Stimulated activated CD8-positive, alpha-beta memory T cell treated with anti-CD3 and anti-CD28 coated beads, Interleukin-4, amount 100 ng/mL, for 1 hour (primary cell): ENCODE measurements at places on chromosomes 4 and X.

DNA sequence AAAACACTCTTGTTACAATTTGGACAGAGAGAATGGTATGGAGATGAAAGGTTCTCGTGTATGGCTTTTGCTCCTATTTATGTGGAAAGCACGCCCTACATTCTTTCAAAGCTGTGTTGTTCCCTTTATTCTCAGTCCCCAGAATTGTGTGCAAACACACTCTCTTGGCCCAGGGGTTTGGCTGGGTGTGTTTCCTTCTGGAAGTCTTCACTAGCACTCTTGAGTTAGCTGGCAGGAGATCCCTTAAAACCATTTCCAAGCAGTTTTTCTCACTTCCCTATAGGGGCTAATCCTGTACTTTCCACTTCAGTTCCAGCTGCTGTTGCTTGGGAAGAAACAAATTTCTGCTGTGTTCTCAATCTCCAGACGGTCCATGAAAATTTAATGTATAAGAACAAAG is 35.1 kb downstream of the FHL1 start:
- DNase-seq = no peak

- DNase-seq = no peak
Measured at GRCh38 chr4:118112117-118113046, 78.1 kb downstream of the NDST3 start.

DNA sequence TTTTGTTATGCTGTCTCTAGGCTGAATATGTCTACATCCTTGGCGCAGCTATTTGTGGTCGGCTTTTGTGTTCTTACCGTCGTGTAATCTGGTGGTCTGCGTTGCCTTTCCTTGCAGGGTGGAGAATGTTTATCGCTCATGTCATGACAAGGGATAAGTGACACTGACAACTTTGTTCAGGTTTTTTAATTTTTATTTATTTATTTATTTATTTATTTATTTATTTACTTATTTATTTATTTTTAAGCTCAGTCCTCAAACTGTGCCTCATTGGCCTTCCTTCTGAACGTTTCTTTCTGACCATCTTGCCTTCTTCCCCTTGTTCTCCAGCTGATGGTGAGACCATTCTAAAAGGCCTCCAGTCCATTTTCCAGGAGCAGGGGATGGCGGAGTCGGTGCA is 26.4 kb downstream of the SMS start:
- no peak for DNase-seq

DNA sequence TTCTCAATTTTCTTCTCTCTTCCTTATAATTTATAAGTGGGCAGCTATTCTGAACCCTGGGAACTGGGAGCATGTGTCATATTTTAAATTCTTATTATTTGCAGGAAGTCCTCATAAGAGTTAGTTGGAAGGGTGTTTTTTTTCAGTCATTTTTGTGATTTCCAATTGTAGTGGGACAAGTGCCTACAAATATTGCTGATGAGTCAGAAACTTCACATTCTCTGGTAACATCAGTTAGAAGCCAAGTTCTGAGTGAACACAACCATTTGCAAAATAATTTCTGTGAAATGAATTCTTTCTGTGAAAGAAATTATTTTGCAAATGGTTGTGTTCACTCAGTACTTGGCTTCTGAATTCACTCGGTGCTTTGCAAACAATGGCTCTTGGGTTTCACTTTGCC is 20.8 kb upstream of the NWD2 start:
- no peak for DNase-seq

DNA sequence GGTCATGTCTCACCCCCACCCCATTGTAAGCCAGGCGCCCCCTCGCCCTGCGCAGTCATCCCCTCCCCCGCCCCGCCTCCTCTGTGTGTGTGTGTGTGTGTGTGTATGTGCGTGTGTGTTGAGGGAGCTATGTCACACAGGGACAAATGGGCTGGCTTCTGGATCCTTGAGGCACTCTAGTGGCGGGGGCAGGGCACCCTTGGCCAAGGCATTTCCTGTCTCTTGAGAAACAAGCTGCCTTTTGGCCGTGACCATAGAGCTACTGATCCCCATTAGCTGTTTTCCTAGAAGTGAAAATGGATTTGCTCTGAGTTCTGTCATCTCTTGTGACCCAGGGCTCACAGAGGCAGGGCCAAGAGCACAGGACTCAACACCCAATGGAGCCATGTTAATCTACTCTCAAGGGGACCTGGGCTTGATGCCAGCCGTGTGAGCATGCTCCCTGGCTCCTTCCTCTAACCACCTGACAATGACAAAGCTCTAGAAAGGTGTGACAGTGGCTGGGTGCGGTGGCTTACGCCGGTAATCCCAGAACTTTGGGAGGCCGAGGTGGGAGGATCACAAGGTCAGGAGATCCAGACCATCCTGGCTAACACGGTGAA is 162.5 kb upstream of the BCOR start:
- DNase-seq = no peak

- no peak for DNase-seq
Measured at GRCh38 chr4:2626231-2626630, 89.8 kb downstream of the FAM193A start.

GRCh38 chrX:56468441-56468840 is 95.0 kb upstream of the UBQLN2 start:
- DNase-seq = no peak

DNA sequence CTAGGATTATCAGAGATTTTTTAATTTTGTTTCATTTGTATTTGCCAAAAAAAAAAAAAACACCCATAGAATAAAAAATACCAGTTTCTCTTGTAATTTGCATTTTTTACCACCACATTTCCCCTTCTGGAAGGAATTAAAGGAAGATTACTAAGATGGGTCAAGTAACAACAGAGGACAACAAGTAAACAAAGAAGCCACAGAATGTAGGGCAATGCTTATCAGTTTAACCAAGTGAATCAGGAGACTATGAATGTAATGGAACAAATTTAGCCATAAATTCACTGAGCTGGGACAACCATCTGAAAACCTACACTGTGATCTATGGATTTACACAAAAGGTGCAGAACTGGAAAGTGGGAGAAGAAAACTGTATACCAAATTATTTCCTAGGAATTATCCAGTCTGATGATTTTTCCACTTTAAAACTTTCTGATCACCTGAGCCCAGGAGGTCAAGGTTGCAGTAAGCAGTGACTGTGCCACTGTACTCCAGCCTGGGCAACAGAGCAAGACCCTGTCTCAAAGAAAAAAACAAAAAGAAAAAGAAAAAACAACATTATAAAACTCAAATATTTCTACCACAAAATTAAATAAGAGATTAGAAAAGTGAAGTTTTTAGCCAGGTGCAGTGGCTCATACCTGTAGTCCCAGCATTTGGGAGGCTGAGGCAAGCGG is 32.4 kb downstream of the LRBA start:
- DNase-seq = no peak

DNA sequence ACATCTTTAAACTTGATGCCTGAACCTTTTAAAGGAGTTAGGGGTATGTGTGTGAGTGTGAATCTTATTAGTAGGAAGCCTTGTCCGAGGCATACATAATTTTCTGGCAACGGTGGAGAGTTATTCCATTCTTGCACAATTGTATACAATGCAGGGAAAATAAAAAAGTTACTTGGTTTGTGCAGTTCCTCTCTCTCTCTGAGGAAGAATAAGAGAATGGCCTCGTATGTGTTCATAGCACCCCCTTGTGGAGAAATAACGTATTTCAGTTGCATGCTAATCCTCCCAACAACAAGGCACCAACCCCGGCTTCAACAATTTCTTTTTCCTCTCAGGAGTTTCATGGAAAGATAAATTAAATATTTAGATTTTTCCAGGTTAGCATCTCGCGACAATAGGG is 33.7 kb upstream of the FGF13 start:
- DNase-seq = no peak

DNA sequence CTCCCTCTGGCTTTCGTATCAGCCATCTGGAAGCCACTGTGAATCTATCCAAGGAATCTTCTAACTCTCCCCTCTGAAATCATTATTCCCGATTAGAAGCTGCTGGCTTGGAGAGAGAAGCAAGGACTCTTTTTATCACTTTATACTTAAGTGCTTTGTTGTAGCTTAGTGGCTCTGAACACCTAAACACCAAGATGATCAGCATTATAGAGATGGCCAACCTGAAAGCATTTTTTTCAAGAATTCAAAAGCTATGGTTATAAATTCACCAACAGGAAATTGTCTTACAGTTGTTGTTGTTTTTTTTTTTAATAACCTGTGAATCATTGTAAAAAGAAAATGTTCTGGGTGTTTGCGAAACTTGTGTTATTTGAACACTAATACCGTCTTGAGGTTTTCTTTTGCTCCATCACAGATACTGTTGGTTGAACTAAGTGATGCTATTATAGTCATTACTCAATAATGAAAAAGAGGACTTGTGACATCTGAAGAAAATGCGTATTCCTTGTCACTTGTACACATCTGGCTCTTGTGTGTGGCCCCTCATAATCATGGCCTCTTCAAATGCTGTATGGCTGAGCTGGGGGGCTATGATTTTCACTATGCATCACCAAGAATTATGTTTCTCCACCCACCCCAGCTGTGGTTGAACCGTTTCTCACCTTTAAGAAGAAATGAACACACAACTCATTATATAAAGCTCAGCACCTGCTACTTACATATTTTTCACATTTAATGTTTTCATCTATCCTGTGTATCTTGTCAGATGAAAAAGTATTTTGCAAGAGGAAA is 11.8 kb upstream of the SMIM43 start:
- DNase-seq = no peak

- no peak for DNase-seq
Measured at GRCh38 chrX:825991-826390, 195.4 kb downstream of the SHOX start.

GRCh38 chrX:46758163-46758955 is 559 bp downstream of the SLC9A7 start:
- DNase-seq = no peak

DNA sequence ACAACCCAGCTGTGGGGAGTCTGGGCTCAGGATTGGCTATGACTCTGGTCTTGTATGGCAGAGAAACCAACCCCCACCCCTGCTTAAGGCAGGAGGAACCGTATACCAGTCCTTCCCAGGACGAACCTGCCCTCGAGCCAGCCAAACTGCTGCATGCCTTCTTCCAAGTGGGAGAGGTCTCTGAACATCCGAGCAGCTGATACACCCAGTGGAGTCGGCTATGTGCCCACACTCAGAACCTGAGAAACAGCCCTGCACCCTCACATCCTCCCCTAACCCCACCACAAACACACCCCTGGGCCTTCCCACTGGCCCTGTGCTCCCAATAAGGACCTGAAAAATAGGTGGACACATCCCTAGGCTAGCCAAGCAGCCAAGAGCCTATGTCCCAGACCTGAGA is 21.8 kb downstream of the C4orf33 start:
- no peak for DNase-seq

DNA sequence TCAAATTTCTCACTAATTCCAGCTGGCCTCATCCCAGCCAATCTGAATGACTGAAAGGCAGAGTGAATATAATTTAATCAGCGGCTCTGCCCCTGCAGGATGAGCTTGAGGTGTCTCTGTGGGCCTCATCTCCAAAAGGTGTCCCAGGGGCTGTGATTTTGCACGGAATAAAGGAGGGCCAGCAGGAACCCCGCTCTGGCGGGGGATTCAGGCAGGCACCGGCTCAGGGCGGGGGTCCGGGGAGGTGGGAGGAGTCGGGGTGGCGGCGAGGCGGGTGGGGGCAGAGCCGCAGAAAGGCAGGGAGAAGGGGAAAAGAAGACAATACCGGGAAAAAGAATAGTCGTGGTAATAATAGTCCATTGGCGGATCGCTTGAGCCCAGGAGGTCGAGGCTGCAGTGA is 16.0 kb upstream of the ERCC6L start:
- DNase-seq = no peak

DNA sequence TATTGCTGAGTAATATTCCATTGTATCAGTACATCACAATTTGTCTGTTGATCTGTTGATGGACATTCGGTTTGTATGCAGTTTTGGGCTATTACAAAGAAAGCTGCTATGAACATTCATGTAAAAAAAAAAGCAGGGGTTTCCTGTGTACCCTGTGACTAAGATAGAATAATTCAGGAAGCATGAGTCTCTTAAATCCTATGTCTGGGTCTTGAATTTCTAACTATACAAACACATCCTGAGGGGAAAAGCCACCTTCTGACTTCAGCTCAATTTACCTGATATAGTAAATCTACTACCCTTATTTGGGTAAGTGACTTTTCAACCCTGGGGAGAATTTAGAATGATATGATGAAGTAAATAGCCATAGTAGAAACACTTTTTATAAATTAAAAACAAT is 94.6 kb upstream of the FUNDC1 start:
- DNase-seq = no peak

GRCh38 chrX:69362354-69362753 is 141.8 kb upstream of the NALF2 start:
- DNase-seq = no peak

DNA sequence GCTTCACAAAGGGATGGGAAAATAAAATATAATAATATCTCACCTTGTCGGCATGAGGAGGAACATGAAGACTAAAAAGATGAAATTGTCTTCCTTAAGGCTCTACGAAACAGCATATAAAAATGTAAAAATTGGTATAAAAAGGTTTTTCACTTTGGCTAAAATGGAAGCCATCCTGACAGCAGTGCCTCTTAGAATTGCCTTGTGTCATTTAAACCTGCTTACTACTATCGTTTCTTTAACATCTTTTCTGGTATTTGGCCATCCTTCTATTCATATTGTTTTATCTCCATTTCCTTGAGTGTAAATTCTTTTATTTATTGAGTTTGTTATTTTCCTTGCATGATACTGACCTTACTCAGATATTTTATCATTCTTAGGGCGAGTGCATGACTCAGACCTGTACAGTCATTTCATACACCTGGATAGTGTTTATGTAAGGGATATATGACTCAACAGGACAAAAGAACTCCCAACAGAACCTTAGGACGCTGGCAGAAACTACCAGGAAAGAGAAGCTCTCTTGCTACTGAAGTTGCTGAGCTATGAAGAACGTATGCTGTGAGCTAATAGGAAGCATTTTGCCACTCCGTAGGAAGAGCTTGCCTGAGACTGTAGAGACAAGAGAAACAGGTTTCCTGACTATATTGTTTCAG is 5.8 kb upstream of the CDKN2AIP start:
- DNase-seq = no peak

DNA sequence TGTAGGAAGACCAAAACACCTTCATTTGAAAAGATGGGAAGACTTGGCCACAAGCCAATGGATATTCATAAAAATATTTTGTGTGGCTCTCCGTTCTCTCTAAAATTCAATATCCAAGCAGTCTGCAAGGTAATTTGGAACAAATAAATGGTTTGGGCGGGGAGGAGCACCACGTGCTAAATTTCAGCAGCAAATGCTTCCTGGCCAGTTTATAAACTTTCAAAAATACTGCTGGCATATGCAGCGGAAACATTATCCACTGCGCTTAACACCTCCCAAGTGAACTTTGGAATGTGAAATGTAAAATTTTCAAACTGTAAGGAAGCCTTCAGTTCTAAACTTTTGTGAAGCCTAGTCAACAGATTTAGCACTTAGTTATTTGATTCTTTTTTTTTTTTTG is 191.0 kb downstream of the NSUN7 start:
- DNase-seq = no peak

DNA sequence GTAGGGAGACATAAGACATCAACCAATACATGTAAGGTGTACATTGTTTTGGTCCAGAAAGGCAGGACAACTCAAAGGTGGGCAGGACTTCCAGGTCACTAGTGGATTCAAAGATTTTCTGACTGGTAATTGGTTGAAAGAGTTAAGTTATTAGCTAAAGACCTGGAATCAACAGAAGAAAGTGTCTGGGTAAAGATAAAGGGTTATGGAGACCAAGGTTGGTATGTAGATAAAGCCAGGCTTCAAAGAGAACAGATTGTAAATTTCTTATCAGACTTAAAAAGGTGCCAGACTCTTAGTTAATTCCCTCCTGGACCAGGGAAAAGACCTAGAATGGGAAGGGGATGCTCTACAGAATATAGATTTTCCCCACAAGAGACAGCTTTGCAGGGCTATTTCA is 28.3 kb upstream of the GAB1 start:
- DNase-seq = no peak

GRCh38 chr4:62394766-62395165 is 1194.6 kb downstream of the ADGRL3 start:
- no peak for DNase-seq
